ENCODE measurements at places on chromosomes 11 and 22. TPM values are rescaled to one million over a fixed set of nuclear protein-coding genes. Genes with fewer than 3 reads are reported as not detected.

- 0 out of 2 replicates have a peak overlapping the region, but pooled peaks have one; percentile 4 for H3K27ac ChIP-seq
- no peak overlapping the region for H3K4me3 ChIP-seq
Measured at GRCh38 chr11:91872243-91872642, 352.4 kb upstream of the FAT3 start.

DNA sequence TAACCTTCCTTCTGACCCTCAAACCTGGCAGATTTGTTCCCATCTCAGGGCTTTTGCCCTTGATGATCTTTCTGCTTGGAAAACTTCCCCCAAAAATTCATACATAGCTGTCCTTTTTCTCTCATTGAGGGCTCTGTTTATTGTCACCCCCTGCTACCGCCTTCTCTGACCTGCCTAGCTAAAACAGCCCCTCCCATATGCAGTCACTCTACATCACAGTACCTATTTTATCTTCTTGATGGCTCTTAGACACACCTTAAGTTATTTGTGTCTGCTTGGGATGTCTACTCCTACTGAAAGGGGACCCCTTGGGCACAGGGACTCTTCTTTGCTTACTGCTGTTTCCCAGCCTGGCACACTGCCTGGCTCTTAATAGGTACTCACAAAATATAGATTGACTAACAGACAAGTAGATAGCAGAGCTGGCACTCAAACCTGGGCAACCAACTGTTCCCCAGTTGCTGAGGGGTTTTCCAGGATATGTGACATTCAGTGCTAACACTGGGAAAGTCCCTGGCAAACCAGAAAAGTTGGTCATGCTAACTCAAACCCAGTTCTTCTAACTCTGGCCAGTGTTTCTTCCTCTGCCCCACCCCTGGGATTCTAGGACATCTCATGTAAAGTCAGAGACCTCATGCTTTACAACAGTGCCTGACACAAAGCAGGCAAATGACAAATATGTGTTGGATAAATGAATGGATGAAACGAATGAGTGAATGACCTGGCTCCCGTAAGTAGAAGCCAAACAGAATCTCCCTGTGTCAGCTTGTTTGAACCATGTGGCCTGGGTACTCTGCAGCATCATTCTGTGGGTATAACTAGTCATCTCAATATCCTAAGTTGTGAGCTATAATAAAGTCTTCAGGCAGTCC lies 19.8 kb upstream of the FJX1 start:
- no peaks in the 10 kb centered on the region for H3K27me3 ChIP-seq
- no peaks in the 10 kb centered on the region for H3K36me3 ChIP-seq
- H3K27ac ChIP-seq = peak overlapping the region; percentile 69
- H3K4me3 ChIP-seq = no peak overlapping the region
- peaks cover 26% of the 10 kb centered on the region for H3K4me1 ChIP-seq

The LRRC56 gene
- 1.0 TPM for total RNA-seq

The KRTAP5-7 gene
- not detected for total RNA-seq

The CLCF1 gene
- total RNA-seq = 48.3 TPM

The SRPRA gene
- total RNA-seq = 143 TPM

DNA sequence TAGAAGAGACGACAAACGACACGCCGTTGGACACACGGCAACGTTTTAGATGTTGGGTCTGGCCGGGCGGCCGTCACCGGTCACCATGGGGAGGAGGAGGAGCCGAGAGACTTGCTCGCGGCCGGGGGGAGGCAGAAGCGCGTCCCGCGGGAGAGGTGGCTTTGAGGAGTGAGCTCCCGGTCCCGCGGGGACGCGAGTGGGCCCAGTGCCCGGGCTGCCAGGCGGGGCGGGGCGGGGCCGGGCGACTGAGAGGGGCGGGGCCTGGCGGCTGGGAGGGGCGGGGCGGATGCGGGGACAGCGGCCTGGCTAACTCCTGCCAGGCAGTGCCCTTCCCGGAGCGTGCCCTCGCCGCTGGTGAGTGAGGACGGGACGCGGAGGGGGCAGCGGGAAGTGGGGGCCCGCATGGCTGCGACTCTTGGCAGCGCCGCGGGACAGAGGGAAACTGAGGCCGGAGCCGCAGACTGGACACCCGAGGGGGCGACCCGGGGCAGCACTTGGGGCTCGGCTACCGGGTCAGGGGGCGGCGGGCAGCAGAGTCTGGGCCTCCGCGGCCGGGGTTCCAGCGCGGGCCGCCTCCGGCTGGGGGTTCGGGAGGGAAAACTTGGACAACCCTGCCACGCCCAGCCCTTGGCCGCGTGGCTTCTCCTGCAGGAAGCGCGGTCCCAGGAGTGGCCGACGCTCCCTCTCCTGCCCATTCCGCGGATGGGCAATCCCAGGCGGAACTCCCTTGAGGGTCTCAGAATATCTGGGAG lies at the start of gene TSPO:
TSPO (plus strand) TSS at position 309 of the 752 bp plus-strand sequence. CDS start 7,680 bp downstream, outside the sequence.
- H3K36me3 ChIP-seq = no peaks in the 10 kb centered on the region
- H3K27ac ChIP-seq = peak within 1 kb of the TSS; percentile 73
- no peaks in the 10 kb centered on the region for H3K27me3 ChIP-seq
- DNase-seq = peak; percentile 39

DNA sequence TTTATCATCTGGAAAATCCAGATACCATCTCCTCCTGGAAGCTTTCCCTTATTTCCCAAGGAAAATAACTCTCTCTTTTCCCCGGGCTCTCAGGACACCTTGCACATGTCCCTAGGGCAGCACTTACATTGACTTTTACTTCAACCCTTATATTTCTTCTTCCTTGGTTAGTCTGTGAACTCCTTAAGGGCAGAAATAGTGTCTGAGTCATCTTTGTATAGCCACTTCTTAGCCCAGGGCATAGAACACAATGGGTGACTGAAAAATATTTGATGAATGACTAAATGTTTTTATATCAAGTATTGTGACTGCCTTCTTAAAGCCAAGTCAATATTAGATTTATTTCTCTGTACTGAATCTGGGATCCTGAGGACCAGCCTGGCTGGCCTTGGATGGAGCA lies 45.4 kb upstream of the MYOD1 start:
- DNase-seq = peak; percentile 73
- H3K4me1 ChIP-seq = peaks cover 14% of the 10 kb centered on the region
- no peaks in the 10 kb centered on the region for H3K36me3 ChIP-seq
- H3K27ac ChIP-seq = no peak overlapping the region
- H3K4me3 ChIP-seq = no peak overlapping the region

DNA sequence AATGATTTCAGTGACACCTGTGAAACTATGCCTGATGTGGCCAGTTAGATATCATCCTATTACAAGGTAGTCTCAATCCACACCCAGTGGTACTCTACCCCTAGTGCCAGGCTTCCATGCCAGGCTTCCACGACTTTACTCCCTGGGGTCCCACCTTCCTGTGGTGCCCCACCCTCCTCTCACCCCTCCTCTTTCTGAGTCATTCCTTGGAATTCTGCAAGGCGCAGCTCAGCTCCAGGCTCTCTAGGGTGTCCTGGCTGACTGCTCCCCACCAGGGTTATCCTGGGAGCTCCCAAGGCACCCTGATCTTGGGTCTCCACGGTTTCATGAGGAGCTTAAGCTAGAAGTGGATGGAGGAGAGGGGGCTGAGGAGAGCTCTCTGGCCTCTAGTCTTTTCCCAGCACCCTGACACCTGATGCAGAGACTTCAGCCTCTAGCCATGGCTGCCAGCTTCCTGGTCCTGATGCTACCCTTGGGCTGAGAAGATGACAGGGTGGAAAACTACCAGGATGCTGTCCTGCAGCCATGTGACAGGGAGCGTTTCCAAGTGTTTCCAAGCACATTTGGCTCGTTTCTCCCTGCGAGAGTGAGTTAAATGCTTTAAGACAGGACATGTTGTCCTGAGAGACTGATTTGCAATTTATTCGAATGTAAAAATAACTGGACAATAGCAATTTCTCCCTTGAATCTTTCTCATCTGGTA lies 1461.2 kb downstream of the TBC1D22A start:
- H3K4me1 ChIP-seq = no peaks in the 10 kb centered on the region
- H3K36me3 ChIP-seq = no peaks in the 10 kb centered on the region
- H3K27ac ChIP-seq = no peak overlapping the region

GRCh38 chr11:72174302-72175070 lies 17.5 kb upstream of the FOLR1 start:
- H3K27me3 ChIP-seq = peaks cover 4% of the 10 kb centered on the region
- no peaks in the 10 kb centered on the region for H3K36me3 ChIP-seq
- DNase-seq = peak; percentile 37
- no peak overlapping the region for H3K27ac ChIP-seq
- H3K4me1 ChIP-seq = peaks cover 7% of the 10 kb centered on the region

GRCh38 chr11:113876074-113876797 lies 864 bp upstream of the USP28 start:
- no peaks in the 10 kb centered on the region for H3K27me3 ChIP-seq
- DNase-seq = no peak
- no peaks in the 10 kb centered on the region for H3K36me3 ChIP-seq
- H3K4me1 ChIP-seq = peaks cover 23% of the 10 kb centered on the region

DNA sequence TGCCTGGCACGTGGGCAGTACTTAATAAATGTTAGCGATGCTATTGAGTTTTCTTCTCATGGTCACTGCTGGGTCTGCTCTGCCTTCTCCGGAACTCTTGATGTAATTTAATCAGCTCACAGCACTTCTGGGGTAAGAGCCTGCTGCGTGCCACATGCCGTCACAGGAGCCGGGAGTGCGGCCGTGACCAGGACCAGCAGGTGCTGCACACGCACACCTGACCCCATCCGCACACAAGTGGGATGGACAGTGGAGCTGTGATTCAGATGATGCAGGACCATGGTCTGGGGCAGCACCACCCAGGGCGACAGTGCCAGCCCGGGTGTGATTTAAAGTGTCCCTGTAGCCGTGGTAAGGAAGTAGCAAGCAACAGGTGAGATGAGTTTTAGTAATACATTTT lies 61.2 kb downstream of the TBC1D22A start:
- DNase-seq = no peak
- H3K27me3 ChIP-seq = no peaks in the 10 kb centered on the region
- H3K27ac ChIP-seq = no peak overlapping the region
- H3K4me1 ChIP-seq = peaks cover 15% of the 10 kb centered on the region
- no peak overlapping the region for H3K4me3 ChIP-seq

- no peaks in the 10 kb centered on the region for H3K27me3 ChIP-seq
- no peaks in the 10 kb centered on the region for H3K36me3 ChIP-seq
- no peaks in the 10 kb centered on the region for H3K4me1 ChIP-seq
- H3K27ac ChIP-seq = no peak overlapping the region
- H3K4me3 ChIP-seq = no peak overlapping the region
Measured at GRCh38 chr22:44488354-44488753, 9.7 kb downstream of the RTL6 start.

The TBX10 gene
- not detected for total RNA-seq

- no peaks in the 10 kb centered on the region for H3K27me3 ChIP-seq
- H3K4me1 ChIP-seq = peaks cover 17% of the 10 kb centered on the region
- no peaks in the 10 kb centered on the region for H3K36me3 ChIP-seq
- peak; percentile 25 for DNase-seq
Measured at GRCh38 chr11:12454782-12455181, 77.4 kb downstream of the PARVA start.

DNA sequence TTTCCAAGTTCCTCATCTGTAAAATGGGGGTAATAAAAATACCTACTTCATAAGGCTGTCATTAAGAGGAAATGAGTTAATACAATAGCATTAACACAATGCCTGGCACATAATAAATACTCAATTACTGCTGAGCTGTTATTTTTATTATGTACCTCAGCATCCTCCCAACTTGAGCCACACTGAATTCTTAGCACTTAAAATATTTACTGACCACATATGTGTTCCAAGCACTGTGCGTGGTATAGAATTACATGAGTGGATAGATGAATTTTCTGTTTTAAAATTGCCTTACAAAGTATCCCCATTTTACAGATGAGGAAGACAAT lies 139.0 kb upstream of the TIMP3 start:
- H3K4me1 ChIP-seq = no peaks in the 10 kb centered on the region
- no peaks in the 10 kb centered on the region for H3K27me3 ChIP-seq
- H3K4me3 ChIP-seq = no peak overlapping the region
- DNase-seq = no peak
- no peaks in the 10 kb centered on the region for H3K36me3 ChIP-seq

The MFRP gene
- total RNA-seq = not detected

The FXYD6 gene
- total RNA-seq = not detected

The APLNR gene
- total RNA-seq = not detected

DNA sequence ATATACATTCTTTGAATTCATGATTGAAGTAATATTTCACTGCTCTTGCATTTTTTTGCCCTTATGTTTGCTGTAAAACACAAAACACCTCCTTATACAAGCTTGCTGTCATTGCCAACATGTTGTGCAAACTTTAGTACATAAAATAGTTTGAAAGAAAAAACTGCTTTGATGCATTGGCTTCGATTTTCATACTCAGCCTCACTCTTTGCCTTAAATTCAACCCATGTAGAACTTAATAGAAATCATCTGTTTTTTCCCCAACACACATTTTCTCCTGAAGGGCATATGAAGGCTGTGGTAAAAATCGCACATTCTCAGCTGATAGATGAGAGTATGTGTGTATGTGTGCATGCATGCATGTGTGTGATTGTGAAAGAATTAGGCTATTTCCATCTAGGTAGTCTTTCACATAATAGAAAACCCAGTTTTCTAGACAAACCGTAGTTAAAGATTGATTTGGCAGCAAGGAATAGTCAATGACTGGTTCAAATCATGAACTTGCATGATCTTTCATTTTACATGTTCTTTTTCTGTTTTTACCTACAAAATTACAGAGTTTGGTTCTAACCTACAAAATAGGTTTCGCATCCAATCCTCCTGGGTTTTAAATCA lies 72.8 kb upstream of the MTMR2 start:
- H3K36me3 ChIP-seq = no peaks in the 10 kb centered on the region
- peaks cover 7% of the 10 kb centered on the region for H3K4me1 ChIP-seq
- H3K27me3 ChIP-seq = no peaks in the 10 kb centered on the region
- no peak overlapping the region for H3K27ac ChIP-seq

DNA sequence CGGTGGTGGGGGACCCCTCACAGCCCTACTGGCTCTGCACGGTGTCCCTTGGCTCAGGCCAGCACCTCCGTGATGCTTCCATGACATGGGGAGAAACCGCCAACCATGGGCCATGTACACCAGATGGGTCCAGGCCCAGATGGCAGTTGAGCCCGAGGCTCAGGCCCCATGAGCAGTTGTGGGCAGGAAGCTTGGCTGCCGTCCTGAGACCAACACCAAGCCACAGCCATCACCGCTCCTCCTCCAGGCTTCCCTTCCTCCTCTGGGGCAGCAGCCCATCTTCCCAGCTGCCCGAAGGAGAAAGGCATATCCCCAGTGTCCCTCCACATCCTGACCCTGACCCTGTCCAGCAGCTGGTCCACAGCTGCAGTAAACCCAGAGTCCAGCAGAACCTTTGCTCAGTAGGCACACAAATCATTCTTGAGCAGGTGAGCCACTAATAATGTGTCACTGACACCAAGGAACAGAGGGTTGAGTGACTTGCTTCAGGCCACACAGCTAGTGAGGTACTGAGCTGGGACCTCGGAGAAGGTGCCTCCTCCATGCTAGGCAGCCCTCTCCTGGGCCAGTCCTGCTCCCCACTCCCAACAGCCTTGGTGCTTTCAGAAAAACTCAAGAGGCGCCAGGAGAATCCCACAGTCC lies 204.9 kb downstream of the CTTN start:
- H3K4me1 ChIP-seq = no peaks in the 10 kb centered on the region
- DNase-seq = no peak
- no peaks in the 10 kb centered on the region for H3K27me3 ChIP-seq
- no peaks in the 10 kb centered on the region for H3K36me3 ChIP-seq
- H3K27ac ChIP-seq = no peak overlapping the region
